ENCODE measurements at places on chromosomes 13 and 19.

DNA sequence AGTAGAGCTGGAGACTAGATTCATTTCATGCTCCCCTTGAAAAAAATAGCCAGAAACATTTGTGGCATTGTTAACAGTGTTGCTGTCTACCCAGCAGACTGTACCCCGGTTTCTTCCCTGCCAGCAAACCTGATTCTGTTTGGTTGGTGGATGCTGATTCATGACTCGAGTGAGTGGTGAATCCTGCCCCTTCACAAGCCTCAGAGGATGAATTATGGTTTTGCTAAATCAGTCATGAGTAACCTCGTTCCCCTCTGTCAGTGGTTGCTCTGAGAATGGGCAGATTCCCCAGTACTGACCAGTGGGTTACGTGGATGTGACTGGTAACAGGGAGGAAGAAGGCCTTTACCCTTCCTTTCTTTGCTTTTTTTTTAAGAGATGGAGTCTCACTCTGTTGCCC is 10.1 kb downstream of the NLRP12 start:
- H3K36me3 ChIP-seq, result no peaks in the 10 kb centered on the region
- no peak overlapping the region for H3K27ac ChIP-seq
- no peaks in the 10 kb centered on the region for H3K4me1 ChIP-seq
- H3K4me3 ChIP-seq, result no peak overlapping the region

- H3K27ac ChIP-seq, result no peak within 1 kb of the TSS
- DNase-seq, result no peak
- H3K4me3 ChIP-seq, result no peak within 1 kb of the TSS
- H3K4me1 ChIP-seq, result no peaks in the 10 kb centered on the region
- H3K27me3 ChIP-seq, result no peaks in the 10 kb centered on the region
- H3K36me3 ChIP-seq, result no peaks in the 10 kb centered on the region
Observed at GRCh38 chr19:14582894-14583340, at the start of gene CLEC17A. TSS of gene CLEC17A (plus strand) at chr19:14583084. CDS start at chr19:14583161, 77 bp downstream.

GRCh38 chr13:110445183-110445582 is 116.3 kb downstream of the RAB20 start:
- H3K4me1 ChIP-seq, result peaks cover 27% of the 10 kb centered on the region
- no peak for DNase-seq
- H3K27ac ChIP-seq, result no peak overlapping the region
- H3K4me3 ChIP-seq, result no peak overlapping the region
- H3K36me3 ChIP-seq, result peaks cover 17% of the 10 kb centered on the region

GRCh38 chr19:38417544-38418506 is 8.2 kb downstream of the RASGRP4 start:
- DNase-seq, result no peak
- H3K36me3 ChIP-seq, result no peaks in the 10 kb centered on the region
- peaks cover 12% of the 10 kb centered on the region for H3K4me1 ChIP-seq
- H3K27ac ChIP-seq, result peak overlapping the region; percentile 81

DNA sequence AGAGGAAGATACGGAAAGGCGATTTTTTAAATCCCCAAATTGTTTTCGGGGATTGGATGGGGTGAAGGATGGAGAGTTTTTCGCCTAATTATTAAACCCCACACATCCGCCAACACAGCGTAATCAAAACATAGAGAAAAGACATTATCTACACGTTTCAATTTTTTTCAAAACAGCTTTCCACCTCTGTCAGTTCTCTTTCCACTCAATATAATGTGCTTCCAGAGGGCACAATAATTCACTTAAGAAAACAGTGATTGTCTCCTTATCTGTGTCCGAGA is 435 bp upstream of the OBI1 start:
- H3K36me3 ChIP-seq, result peaks cover 5% of the 10 kb centered on the region
- H3K4me3 ChIP-seq, result peak overlapping the region; percentile 100
- no peak overlapping the region for H3K27ac ChIP-seq
- DNase-seq, result no peak

DNA sequence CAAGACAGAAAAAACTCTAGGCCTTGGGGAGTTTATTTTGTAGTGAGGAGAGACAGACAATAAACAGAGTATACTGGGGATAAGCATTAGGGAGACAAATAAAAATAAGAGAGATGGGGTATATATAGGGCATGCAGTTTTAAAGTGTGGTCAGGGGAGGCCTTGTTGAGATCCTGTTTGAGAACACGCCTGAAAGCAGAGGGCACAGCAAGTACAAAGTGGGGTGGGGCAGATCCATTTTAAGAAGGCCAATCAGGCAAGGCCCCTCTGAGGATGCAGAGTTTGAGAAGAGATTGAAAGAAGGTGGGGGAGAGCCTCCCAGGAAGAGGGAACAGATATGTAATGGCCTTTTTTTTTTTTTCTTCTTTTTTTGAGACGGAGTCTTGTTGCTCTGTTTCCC is 2.1 kb downstream of the PPP2R1A start:
- no peak for DNase-seq
- no peaks in the 10 kb centered on the region for H3K27me3 ChIP-seq
- H3K27ac ChIP-seq, result peak overlapping the region; percentile 99
- peak overlapping the region; percentile 99 for H3K4me3 ChIP-seq

GRCh38 chr19:34282611-34283519 is 28.5 kb downstream of the GARRE1 start:
- H3K27me3 ChIP-seq, result no peaks in the 10 kb centered on the region
- peak overlapping the region; percentile 33 for H3K27ac ChIP-seq
- H3K4me3 ChIP-seq, result no peak overlapping the region
- peaks cover 7% of the 10 kb centered on the region for H3K4me1 ChIP-seq

- peaks cover 3% of the 10 kb centered on the region for H3K27me3 ChIP-seq
- peaks cover 3% of the 10 kb centered on the region for H3K36me3 ChIP-seq
- DNase-seq, result no peak
- H3K4me3 ChIP-seq, result no peak overlapping the region
Observed at GRCh38 chr13:79311386-79311785, 94.7 kb downstream of the RBM26 start.

DNA sequence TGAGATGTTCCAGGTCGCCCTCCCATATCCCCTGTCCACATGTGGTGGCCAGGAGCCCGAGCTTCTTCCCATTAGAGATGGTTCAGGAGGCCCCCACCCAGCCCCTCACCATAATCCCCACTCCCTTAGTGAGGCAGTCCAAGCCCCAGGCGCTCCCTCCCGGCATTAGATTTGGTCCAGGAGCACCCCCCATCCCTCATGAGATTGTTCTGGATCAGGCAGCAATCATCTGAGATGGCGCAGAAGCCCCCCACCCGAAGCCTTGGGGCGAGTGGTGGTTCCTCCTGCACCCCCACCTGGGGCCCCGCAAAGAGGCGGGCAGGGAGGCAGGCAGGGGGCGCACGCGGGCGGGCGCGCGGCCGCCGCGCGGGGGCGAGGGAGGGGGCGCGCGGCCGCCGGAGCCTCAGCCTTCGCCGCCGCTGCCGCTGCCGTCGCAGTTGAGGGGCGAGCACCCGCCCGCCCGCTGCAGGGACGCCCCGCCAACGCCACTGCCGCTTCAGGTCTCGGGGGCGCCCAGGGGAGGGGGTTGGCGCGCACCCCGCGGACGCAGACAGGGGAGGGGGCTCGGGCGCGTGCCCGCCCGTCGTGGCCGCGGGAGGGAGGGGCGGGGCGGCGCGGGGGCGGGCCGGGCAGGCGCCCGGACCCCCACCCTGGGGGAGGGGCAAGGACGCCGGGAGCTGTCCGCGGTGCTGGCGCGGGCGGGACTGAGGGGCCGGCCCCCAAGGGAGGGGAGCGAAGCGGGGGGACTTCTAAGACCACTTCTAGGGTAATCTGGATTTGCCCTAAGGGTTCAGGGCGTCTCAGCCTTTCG is 46.4 kb upstream of the SHKBP1 start:
- DNase-seq, result no peak
- H3K36me3 ChIP-seq, result no peaks in the 10 kb centered on the region
- H3K27ac ChIP-seq, result peak overlapping the region; percentile 15
- peak overlapping the region; percentile 83 for H3K4me3 ChIP-seq
- peaks cover 6% of the 10 kb centered on the region for H3K4me1 ChIP-seq

DNA sequence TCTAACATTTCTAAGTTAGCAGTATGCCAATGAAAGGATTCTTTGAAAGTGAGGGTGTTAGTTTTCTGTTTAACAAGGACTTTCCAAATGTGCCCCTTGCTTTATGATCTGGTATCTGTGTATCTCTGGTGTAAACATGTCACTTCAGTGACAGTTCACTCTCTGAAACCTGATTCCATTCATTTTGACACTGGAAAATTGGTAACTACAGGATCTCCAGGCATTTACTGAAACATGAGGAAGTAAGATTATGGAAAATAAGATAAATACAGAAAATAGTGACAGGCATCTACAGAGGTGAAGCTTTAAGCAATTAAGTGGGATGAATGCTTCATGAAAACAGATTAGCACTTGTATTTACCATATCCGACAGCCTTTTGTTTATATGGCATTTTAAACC is 101.6 kb upstream of the MYO16 start:
- H3K27me3 ChIP-seq, result no peaks in the 10 kb centered on the region
- H3K36me3 ChIP-seq, result no peaks in the 10 kb centered on the region
- H3K4me1 ChIP-seq, result peaks cover 4% of the 10 kb centered on the region
- no peak overlapping the region for H3K4me3 ChIP-seq
- H3K27ac ChIP-seq, result no peak overlapping the region
- no peak for DNase-seq

GRCh38 chr13:48446464-48446863 is 33.6 kb upstream of the LPAR6 start:
- no peak overlapping the region for H3K27ac ChIP-seq
- no peak overlapping the region for H3K4me3 ChIP-seq
- no peak for DNase-seq
- H3K27me3 ChIP-seq, result no peaks in the 10 kb centered on the region
- peaks cover 9% of the 10 kb centered on the region for H3K36me3 ChIP-seq

DNA sequence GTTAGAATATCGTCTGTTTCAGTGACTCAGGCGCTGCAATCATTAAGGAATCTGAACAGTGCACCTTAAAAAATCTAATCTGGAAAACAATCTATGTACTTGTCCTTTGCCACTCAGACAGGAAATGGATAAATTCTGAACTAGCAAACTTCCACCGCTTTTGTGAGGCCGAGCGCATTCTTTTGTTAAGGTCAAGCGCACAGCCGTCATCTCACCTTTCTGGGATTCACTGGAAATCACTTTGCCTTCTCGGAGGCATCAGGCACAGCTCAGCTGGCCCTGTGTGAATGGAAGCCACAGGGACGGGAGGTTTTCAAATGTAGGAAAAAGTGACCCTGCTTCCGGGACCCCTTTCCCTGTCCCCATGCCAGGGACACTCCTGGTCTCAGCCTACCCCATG is 28.2 kb upstream of the SPACA7 start:
- H3K27me3 ChIP-seq, result peaks cover 83% of the 10 kb centered on the region
- H3K27ac ChIP-seq, result no peak overlapping the region
- no peak overlapping the region for H3K4me3 ChIP-seq
- no peaks in the 10 kb centered on the region for H3K36me3 ChIP-seq
- no peak for DNase-seq
- peaks cover 19% of the 10 kb centered on the region for H3K4me1 ChIP-seq

DNA sequence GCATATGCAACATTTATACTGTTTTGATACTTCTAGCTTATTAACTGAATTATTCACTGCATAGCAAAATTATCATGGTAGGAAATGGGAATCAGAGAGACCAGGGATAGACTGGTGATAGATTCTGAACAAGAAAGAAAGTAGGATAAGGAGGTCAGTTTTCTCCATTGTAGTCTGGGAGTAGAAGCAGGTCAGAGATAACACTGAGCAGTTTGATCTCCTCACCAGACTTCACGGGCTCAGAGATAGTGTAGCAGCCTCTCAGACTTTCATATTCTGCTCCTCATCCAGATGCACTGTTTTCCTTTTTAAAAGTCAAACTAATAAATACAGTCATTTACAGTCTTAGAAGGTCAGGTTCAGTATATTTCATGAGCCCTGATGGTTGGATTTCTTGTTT is 56.0 kb upstream of the MYO16 start:
- H3K4me3 ChIP-seq, result no peak overlapping the region
- H3K36me3 ChIP-seq, result no peaks in the 10 kb centered on the region
- DNase-seq, result no peak
- no peaks in the 10 kb centered on the region for H3K4me1 ChIP-seq
- H3K27me3 ChIP-seq, result no peaks in the 10 kb centered on the region

GRCh38 chr19:4279267-4279529 is 132 bp downstream of the SHD start:
- H3K27me3 ChIP-seq, result peaks cover 50% of the 10 kb centered on the region
- H3K4me3 ChIP-seq, result no peak overlapping the region
- no peak overlapping the region for H3K27ac ChIP-seq
- DNase-seq, result no peak
- no peaks in the 10 kb centered on the region for H3K36me3 ChIP-seq
- H3K4me1 ChIP-seq, result no peaks in the 10 kb centered on the region

DNA sequence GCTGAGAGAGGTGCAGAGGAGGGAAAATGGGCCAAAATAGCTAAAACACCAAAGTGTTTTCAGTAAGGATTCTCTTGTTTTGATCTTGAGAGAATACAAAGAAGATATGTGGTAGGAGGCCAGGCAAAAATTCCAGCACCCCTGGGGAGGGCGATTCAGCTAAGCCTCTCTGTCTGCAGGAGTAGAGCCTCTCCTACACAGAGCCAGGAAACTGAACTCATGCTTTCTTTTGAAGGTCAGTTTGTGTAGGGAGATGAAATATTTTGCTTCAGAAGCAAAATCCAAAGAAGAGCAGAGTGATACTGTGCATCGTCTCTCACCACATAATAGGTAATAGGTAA is 565.0 kb downstream of the FGF9 start:
- no peak overlapping the region for H3K4me3 ChIP-seq
- H3K27me3 ChIP-seq, result peaks cover 7% of the 10 kb centered on the region
- H3K4me1 ChIP-seq, result peaks cover 24% of the 10 kb centered on the region
- peak overlapping the region; percentile 70 for H3K27ac ChIP-seq
- DNase-seq, result no peak
- H3K36me3 ChIP-seq, result peaks cover 5% of the 10 kb centered on the region

DNA sequence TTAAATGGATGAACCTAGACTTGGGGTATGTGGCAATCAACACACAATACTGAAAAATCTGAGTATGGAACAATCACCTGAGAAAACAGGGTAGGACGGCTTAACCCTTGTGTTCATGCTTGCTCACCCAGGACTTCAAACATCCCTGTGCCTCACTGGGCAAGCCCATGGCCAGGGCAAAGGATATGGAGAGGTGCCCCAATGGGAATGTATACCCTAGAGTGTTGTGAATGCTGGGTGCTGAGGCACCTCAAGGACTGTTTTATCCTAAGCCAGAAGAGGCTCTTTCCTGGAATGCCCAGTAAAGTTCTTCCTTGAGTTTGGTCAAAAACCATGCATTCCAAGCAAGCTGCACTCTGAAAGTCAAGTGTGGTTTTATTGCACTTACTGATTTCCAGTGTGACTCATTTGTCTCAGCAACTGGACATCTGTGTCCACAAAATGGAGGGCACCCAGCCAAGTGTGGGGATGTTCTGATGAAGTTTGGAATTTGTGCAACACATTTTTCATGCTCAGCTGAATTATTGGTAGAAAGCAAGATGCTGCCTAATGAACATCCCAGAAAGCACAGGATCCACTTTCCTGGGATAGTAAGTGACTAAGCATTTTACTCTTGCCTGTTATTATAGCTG is 531.3 kb downstream of the RFC3 start:
- no peak overlapping the region for H3K4me3 ChIP-seq
- H3K4me1 ChIP-seq, result peaks cover 14% of the 10 kb centered on the region
- H3K27me3 ChIP-seq, result no peaks in the 10 kb centered on the region
- no peaks in the 10 kb centered on the region for H3K36me3 ChIP-seq
